AG08396 (cell line): ENCODE measurements at places on chromosomes 11 and 22.
A peak's percentile ranks its signal among the peaks of the same experiment; 100 is the strongest.

GRCh38 chr11:117178210-117179034, at the start of gene SIDT2:
SIDT2 (plus strand) TSS chr11:117178743; CDS start chr11:117179264, 521 bp downstream.
- peak; percentile 92 for DNase-seq

GRCh38 chr11:66233301-66233700, 35.1 kb upstream of the RAB1B start:
- no peak for DNase-seq

GRCh38 chr11:57426929-57427726, at the start of gene SLC43A3:
SLC43A3 (minus strand) TSS chr11:57427121; CDS start chr11:57426172, 949 bp downstream.
- DNase-seq, result peak; percentile 75

GRCh38 chr22:24011735-24012068, 598 bp downstream of the CABIN1 start:
- DNase-seq, result no peak

DNA sequence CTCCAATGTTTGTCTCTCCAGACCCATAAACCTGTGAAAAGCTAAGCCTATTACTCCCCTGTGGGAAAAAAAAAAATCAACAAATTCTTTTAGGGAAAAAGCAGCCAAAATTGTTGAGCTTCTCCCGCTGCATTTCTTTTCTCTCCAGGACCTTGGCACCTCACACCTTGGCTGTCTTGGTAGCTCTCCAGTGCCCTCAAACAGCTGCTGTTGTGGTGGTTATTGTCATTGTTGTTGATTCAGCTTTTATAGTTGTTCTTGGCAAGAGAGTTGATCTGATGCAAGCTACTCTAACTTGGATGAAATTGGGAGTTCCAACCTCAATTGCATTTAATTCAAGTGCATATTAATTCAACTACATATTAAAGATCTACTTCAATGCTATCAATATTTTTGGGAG, 516.9 kb upstream of the LARGE1 start:
- DNase-seq, result no peak

DNA sequence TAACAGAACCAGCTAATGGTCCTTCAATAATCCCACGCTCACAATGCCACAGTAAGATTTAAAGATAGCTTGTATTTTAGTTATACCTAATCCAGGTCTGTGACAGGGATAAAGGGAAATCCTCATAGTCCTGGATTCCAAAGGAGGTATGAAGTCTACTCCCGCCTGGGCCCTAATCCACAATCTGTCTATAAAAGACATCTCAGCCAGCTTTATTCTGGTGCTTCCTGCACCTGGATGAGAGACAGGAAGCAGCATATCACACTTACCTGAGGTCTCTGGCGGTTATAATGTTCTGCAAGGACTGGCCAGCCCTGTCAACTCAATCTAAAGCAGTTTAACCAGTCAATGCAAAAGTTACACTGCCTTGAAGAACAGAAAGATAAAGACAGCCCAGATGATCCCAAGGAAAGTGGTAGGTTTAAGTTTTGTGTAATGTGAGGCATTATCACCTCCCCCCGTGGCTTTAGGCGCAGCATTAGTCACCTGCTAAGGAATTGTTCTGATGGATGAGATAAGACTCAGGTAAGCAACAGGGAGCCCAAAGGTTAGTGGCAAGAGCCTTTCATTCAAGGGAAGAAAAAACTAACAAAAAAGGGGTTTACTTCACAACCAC, 57.6 kb downstream of the PLEKHA7 start:
- no peak for DNase-seq

GRCh38 chr22:36212901-36213300, 11.3 kb upstream of the APOL4 start:
- no peak for DNase-seq

DNA sequence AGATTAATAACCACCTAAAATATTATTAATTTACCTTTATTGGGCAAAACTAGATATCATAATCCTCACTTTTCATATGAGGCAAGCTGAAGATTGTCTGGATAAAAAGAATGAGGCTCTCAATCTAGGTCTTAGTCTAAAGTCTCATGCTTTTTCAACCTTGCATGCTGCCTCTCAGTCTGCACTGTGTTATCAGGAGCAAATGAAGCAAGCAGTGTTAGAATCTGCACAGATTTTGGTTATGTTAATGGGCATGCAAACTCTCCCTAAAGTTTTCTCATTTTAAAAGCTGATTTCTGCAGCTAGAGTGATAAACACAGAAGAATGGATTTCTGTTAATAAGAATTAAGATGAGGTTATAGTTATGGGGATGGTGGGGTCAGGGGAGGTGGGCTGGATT, 350.7 kb upstream of the C11orf87 start:
- DNase-seq, result no peak

DNA sequence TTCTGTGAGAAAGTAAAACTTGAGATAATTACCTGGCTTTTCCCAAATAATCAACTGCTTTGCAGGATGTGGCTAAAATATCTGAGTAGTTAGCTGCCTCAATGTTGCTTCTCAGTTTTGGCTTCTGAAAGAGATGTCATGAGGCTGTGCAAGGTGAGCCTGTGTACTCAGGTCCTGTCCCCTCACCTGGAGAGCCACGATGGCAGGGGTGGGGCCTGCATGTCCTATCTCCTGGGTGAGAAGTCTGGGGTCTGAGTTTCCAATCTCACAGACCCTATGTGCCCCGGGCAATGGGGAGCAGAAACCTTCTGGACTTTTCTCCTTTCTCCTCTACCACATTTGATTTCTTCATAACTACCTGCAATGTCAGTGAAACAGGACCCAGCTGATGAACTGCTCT, 338.6 kb upstream of the B3GAT1 start:
- no peak for DNase-seq

GRCh38 chr11:134994431-134994830, 582.4 kb upstream of the B3GAT1 start:
- DNase-seq, result no peak

DNA sequence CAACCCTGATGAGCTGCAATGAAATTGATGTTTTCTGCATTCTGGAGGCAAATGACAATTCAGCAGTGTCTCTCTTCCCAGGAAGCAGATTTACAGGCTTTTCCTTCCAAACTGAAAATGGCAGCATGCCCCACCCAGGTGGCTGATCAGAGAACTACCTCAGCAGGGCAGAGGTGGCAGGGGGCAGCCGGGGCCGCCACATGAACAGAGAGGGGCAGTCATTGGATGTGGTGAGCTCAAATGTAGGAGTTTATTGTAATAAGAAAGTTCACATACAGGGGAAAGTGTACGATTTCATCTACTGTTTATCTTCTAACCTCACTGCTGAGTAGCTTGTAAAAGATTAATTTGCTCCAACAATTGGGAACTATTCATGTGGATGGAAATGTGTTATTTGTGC, 15.7 kb upstream of the PARVA start:
- DNase-seq, result no peak

GRCh38 chr11:116733969-116734508, 38.7 kb downstream of the BUD13 start:
- no peak for DNase-seq

DNA sequence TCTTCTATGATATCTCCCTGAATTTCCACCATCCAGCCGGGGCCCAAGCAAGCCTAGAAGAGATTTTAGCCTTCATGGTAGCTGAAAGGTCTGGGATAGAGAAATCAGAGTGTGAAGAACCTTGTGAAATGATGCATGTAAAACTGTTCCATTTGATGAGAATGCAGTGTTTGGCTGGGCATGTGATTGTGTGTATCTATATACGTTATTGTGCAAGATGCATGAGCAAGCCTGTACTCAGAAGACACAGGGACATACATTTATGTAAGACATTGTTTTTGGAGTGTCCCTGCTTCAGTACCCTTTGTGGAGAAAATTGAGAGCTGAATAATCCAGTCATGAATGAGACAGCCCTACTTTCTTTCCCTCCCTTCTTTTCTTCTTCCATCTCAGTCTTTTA, 15.2 kb upstream of the OR52K2 start:
- no peak for DNase-seq

GRCh38 chr11:34449013-34449412, 10.3 kb downstream of the CAT start:
- DNase-seq, result no peak

- no peak for DNase-seq
Measured at GRCh38 chr11:68688881-68689280, 4.5 kb downstream of the GAL start.

- no peak for DNase-seq
Measured at GRCh38 chr11:116893437-116893836, 56.0 kb upstream of the APOA1 start.

- no peak for DNase-seq
Measured at GRCh38 chr11:95922536-95923438, 1.1 kb downstream of the MTMR2 start.

- no peak for DNase-seq
Measured at GRCh38 chr22:32951807-32952153, 106.4 kb downstream of the SYN3 start.

GRCh38 chr11:92892802-92893684, 76.4 kb upstream of the MTNR1B start:
- no peak for DNase-seq

GRCh38 chr11:126007238-126007637, 55.4 kb downstream of the CDON start:
- DNase-seq, result no peak

DNA sequence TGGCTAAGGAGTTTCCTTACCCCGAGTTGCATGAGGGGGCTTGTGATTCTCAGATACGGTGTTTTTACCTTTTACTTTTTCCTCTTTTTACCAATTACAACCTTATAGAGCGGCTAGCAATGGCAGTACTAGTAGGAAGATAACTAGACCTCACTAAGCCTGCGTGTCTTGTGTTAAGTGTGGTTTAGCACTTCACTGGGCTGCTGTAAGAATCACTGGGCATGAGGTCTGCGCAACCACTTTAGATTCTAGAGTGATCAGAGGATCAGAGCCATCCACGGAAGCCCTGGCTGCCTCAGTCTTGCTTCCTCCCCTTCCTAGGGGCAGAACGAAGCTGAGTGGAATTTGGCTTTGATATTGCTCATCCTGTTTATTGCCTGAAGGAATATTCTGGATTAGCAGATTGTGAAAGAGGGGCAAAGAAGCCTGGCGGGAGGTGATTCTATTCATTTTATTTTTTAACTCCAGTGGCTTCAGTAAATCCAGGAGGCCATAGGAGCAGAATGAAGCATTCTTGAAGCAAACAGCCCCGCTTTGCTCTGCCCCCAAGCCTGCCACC, 88.5 kb downstream of the GRAMD1B start:
- DNase-seq, result no peak

- peak; percentile 13 for DNase-seq
Measured at GRCh38 chr22:50001388-50002231, 11.0 kb downstream of the IL17REL start.

GRCh38 chr11:10861047-10861446, 3.2 kb upstream of the ZBED5 start:
- no peak for DNase-seq

GRCh38 chr11:103862802-103863174, 173.7 kb upstream of the DDI1 start:
- DNase-seq, result no peak

- no peak for DNase-seq
Measured at GRCh38 chr11:102513869-102514268, 16.7 kb downstream of the MMP7 start.

DNA sequence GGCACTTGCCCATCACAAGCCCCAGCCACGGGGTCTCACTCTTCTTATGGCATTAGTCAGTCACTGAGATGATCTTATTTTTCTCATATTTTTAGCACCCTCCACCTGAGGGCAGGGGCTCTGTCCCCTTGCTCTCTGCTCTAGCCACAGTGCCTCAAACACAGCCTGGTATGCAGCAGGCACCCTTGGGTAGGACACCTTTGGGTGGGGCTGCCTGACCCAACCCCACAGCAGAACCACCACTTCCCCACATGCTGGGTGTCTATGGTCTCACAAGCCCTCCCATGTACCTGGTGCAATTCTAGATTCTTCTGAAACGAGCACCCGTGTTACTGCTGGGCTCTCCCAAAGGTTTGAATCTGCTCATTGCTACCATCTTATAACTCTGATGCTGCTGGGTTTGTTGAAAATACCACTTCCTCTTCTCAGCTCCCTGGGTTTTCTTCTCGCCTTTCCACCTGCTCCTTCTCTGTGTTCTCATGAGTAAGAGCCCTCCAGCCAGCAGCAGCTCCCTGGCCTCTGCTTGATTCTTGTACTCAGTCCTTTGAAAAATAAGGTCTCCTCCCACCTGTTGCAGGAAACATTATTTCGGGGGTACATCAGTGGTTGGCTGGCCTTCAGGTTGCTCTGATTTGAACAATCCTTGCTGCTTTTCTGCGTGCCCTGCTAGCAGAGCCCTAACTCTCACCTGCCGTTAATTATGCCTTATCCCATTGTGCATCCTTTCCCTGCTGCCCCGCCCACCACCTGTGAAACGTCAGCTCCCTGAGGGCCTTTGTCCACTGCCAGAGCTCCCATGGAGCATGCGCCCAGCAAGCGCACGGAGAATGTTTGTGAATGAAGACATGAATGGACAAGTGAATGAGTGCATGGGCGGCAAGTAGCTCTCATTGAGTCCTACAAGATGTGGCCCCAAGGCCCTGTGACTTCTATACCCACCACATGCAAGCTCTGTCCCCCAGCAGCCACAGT, 1181.6 kb downstream of the TBC1D22A start:
- no peak for DNase-seq

DNA sequence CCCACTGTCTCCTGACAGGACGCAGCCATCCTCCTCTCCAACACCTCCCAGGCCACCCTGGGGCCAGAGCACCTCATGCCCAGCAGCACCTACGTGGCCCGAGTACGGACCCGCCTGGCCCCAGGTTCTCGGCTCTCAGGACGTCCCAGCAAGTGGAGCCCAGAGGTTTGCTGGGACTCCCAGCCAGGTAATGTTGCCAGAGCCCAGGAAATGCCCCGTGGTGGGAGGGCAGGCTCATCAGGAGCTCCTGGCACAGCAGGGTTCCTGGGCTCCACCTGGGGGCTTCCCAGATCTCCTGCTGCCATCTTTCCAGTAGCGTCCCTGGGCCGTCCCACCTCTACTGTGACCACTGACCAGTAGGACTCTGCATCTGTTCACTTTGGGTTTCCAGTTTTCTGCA, 16.2 kb downstream of the CSF2RB start:
- no peak for DNase-seq

- peak; percentile 62 for DNase-seq
Measured at GRCh38 chr22:28051787-28052356, 132.8 kb upstream of the PITPNB start.

- DNase-seq, result no peak
Measured at GRCh38 chr22:46024136-46024840, 47.3 kb upstream of the WNT7B start.

DNA sequence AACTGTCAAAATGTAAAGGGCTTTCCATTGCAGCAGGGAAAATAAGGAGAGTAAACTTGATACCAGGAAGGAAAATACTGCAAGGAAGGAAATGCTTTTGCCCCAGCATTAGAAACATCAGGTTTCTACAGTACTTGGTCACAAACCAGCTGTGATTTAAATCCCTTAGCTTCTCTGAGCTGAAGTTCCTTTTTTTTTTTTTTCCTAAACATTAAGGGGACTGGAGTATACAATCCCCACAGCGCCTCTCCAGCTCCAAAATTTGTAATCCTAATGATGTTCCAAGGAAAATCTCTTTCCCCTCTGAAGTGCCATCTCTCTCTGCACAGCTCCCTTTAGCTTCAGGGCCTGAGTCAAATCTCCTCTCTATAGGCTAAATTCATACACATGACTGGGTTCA, 220.5 kb upstream of the PITPNB start:
- DNase-seq, result no peak

- DNase-seq, result no peak
Measured at GRCh38 chr11:27812341-27812740, 112.1 kb upstream of the BDNF start.

GRCh38 chr11:57735619-57736298, 5.5 kb upstream of the SELENOH start:
- DNase-seq, result no peak

GRCh38 chr11:80532633-80533232, 1091.9 kb upstream of the TENM4 start:
- DNase-seq, result no peak
